Stimulated activated CD4-positive, alpha-beta T cell treated with anti-CD3 and anti-CD28 coated beads, Interleukin-1b, Interleukin-23, amount 100 ng/mL, for 24 hours (primary cell): ENCODE measurements at places on chromosomes 5 and 9.

- no peak for DNase-seq
These were observed 190.1 kb upstream of the MEF2C start for GRCh38 chr5:89072842-89073672.

DNA sequence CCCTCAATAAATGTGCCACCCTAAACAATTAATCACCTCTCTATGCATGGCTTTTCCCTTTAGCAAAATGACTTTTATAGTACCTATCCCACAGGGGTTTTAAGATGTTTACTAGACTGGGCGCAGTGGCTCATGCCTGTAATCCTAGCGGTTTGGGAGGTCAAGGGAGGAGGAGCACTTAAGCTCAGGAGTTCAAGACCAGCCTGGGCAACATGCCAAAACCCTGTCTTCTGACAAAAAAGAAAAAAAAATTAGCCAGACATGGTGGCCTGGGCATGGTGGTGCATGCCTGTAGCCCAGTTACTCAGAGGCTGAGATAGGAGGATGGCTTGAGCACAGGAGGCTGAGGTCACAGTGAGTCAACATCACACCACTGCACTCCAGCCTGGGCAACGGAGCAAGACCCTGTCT lies 13.5 kb downstream of the SH3TC2 start:
- no peak for DNase-seq

- DNase-seq: no peak
These were observed 34.9 kb upstream of the FOXI1 start for GRCh38 chr5:170070556-170071412.

DNA sequence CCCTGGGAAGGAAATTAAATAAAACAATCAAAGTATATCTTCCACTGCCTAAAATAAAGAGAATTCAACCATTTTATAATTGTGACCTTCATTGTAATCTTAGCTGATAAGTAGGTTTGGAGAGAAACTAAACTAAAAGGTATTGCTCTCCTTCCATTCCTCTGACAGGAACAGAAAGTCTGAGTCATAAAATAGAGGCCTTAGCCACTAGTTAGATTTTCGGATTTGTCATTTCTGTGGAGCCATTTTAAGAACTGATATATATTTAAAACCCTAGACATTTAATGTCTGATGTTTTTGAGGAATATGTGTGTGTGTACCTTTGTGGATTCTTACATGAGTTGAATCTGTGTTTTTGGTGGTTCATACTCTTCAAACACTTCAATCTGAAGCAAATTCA lies 11.8 kb upstream of the TMC1 start:
- DNase-seq: no peak

DNA sequence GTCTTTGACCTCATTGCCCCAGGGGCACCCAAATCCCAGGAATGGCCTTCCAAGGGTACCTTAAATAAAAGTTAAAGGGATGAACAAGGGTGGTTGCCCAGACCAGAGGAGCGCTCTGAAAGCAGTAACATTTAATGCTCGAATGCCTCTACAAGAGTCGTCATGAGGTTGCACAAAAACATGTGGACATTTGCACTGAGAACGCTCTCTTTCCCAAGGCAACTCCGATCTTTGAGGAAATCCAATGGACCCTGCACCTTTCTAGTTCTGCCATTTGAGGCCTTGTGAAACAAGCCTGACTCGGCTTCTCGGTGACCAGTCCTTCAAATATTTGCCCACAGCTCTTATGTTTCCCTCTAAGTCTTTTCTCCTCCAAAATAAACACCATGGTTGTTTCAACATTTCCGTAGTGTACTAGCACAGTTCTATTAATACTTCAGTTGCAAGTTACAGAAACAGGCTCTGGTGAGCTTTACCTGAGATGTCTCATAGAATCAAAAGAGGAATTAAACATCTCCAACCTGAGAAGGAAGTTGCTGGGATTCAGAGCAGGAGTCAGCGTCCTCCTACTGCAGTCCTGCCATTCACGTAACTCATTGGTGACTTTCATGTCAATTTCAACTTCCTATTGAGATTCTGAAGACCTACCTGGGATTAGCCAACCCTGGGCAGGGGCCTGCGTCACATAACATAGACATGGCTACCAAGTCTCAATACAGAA lies 168.8 kb upstream of the RAI14 start:
- no peak for DNase-seq

GRCh38 chr9:72383978-72384709 lies 19.1 kb upstream of the ZFAND5 start:
- DNase-seq: no peak

DNA sequence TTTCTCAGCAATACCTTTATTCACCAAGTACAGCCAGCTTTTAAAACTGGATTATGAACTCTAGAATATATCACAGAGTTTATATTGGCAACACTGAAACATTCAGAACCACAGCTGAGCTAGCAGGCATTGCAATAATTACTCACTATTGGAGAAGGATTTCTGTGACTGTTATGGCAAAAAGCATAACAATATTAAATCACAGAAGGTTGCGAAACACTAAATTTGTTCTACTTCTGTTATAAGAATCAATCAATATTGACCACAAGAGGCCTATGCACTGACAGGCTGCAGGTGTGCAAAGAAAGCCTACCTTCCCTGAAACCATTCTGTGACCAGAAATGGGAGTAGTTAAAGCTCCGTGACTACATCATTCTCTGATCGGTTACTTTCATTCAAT lies 59.2 kb downstream of the AP3B1 start:
- DNase-seq: no peak

DNA sequence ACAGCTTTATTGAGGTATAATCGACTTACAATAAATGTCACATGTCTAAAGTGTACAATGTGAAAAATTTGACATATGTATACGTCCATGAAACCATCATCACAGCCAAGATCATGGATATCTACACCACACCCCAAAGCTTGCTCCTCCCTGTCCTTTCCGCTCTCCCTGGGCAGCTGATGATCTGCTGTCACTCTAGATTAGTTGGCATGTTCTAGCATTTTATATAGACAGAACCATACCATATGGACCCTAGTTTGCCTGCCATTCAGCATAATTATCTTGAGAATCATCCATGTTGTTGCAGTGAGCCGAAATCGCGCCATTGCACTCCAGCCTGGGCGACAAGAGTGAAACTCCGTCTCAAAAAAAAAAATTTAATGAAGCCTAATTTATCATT lies 42.5 kb downstream of the ERGIC1 start:
- DNase-seq: no peak

DNA sequence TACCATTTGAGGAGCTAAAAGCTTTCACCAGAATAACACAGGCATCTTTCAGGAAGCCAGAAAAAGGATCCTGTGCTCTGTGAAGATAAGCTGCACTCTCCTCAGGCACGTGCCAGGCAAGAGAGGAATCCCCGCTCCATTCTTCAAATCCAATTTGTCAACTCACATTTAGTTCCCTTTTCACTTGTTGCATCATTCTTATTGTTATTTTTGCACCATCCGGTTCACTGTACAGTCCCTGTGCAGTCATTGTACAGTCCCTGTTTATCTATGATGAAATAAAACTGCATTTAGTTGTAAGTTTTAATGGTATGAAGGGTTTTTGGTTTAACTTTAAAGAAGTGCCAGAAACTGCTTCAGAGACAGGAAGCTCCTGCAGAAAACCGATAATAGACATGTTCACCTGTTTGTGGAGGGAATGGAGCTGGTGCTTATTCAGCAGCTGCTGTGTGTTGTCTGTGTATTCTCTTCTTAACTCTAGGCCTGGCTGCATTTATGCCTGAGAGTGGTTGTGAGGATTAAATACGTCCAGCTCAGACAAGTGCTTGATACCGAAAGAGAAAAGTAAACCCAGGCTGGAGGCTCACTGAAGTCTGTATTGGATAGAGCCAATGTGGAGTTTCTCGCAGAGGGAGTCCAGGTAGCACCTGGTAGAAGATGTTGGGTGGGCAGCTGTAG lies 22.4 kb downstream of the IFNW1 start:
- no peak for DNase-seq

DNA sequence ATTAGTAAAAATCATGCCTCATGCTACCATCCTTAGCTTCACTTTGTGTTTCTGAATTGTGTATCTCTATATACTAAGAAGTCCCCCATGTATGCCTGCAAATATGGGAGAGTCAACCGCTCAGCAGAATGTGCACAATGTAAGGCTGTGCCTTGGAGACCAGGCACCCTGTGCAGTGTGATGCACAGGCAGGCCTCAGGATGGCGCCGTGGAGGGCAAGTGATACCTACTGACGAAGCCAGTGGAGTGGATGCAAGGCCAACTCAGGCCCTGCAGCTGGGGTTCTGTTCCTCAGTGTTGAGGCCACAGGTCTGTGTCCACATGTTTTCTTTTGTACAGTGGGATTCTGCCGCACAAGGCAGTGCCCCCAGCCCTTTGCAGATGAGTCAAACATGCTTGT lies 28.4 kb downstream of the SYK start:
- no peak for DNase-seq

- no peak for DNase-seq
These were observed 722.2 kb upstream of the SEMA6A start for GRCh38 chr5:117296872-117297271.

DNA sequence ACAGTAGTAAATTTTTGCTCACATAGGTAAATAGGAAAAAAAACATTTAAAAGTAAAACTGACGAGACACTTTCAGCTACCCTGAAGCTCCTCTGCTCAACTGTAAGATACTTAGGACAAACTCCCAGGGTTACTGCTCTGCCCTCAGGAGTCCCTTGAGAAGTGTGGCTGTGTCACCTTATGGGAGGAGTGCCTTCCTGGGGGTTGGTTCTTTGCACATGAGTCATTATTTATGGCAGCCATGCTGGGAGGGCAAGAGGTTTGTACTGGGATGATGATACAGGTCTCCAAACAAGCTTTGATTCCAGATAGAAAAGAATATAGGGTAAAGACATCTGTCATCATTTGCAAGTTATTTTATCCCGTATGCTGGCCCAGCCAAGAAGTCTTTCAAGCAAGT lies 45.9 kb downstream of the TTC1 start:
- DNase-seq: no peak

DNA sequence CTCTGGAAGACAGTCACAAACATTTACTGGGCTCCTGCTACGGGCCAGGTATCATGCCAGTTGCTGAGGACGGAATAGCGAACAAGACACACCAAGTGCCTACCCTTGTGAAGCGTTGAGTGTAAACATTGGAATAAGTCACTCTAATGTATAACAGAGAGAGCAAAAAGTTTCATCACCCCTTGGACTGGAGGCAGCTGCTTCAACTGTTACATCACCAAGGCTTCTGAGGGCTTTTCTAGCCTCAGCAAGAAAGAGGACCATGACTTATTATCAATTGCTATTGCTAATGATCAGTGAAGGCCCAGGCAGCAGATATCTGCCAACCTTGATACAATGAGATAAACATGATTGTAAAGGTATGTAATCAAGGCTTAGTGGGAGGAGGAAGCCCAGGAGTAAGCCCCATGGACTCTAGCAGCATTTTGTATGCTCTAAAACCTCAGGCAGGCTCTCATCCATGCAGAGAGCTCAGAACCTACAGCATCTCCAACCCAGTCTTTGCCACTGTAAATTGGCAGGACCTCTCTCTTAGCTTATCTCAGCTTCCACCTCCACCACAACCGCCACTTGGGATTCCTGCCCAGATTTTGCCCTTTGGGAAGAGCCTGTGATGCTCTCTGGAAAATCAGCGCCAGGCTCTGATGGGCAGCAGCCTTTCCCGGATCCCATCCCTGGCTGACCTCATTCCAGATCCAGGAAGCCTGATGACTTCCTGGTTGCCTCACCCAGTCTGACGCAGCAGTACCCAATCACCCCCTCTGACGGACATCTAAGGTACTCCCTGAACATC lies 54.5 kb downstream of the ADAM19 start:
- no peak for DNase-seq

GRCh38 chr9:136840877-136841645 lies 1.2 kb upstream of the AJM1 start:
- no peak for DNase-seq
